ENCODE measurements at places on chromosomes 1 and 21.

DNA sequence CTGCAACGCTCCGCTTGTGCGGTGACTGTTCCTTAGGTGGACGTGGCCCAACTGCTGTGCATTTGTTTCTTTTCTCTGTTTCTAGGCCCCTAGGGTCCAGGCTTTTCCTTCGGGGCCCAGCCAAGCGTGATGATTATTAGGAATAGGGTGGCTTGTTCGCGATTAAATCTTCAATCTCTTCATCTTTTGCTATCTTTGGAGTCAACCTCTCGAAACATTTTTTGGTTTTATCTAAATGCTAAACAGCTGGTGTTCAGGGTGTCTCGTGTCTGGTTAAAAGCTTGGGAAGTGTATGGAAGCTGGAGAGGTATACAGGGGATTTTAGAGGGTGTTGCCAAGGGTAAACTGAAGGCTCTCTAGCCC is 844 bp upstream of the PLD5 start:
- peak; percentile 25 for DNase-seq

DNA sequence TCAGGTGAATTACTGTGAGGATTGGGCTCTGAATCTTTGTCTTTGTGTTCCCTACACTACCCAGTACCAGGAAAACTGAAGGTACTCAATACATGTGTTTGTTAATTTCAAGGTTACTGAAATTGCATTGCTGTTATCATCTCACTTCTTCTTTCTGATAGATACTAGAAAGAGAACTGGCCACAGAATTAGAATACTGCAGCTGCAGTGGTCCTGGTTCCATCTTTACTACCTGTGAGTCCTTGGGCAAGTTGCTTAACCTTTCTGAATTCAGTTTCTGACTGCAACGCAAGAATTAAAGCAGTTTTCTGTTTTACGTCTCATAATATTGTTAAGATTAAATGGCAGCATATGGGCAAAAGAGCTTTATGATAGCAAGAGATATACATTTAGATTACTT is 263.5 kb downstream of the LMO4 start:
- no peak for DNase-seq

DNA sequence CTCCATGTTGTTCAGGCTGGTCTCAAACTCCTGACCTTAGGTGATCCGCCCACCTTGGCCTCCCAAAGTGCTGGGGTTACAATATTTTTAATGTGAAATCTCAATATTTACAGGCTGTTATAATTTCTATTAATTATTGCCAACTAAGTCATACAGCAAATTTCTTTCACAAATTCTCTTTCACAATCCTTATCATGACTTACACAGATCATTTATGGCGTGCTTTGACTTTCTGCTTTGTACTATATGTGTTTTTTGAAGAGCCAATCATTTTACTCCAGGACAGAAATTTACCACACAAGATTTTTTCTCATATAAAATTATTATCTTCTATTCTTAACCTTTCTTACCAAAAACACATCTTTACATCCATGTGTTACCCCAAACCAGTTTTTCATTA is 1729.9 kb downstream of the NCAM2 start:
- no peak for DNase-seq

GRCh38 chr1:64896551-64896950 is 69.8 kb downstream of the JAK1 start:
- DNase-seq, result no peak

- DNase-seq, result no peak
Measured at GRCh38 chr1:9239622-9240401, 5.2 kb downstream of the H6PD start.

DNA sequence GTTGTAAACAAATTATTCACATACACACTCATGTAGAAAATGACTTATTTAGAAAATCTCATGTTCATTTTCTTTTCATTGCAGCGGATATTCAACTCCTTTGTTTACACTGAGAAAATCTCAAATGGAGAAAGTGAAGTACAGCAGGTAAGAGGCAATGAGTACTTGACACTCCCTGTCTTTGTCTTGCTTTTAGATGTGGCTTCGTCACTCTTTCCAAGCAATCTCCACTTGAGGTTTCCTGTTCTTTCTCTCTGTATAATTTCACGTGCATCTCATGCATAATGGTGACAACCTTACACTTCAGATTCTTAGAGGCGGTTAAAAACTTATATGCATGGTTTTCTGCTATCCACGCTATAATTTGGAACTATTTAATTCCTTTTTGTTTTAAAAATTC is 80.6 kb downstream of the CACHD1 start:
- DNase-seq, result no peak

GRCh38 chr21:26769613-26770188 is 75.5 kb downstream of the ADAMTS1 start:
- peak; percentile 19 for DNase-seq

- no peak for DNase-seq
Measured at GRCh38 chr1:219791766-219792165, 136.6 kb downstream of the SLC30A10 start.
